ENCODE measurements at places on chromosomes 3 and 15.

GRCh38 chr3:141429371-141430035 is 57.3 kb upstream of the RASA2 start:
- DNase-seq: no peak

- no peak for DNase-seq
These were observed 37.9 kb downstream of the DPH6 start for GRCh38 chr15:35507932-35508638.

DNA sequence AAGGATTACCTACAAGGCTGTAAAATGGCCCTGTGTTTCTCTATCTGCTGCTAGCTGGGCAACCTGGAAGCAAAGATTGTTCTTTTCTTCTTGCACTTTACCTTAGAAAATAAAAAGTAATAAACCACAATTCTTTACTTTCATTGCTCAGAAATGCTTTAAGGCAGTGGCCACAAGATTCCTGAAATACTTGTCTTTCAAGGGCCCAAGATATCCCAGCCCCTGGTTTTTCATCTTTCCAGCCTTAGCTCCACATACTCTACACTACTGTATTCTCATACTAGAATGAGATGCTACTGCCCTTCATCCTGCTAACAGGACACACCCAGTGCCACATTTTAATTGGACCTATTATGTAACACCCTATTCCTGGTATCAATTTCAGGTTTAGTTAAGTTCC is 78.9 kb downstream of the GTF2E1 start:
- DNase-seq: no peak

DNA sequence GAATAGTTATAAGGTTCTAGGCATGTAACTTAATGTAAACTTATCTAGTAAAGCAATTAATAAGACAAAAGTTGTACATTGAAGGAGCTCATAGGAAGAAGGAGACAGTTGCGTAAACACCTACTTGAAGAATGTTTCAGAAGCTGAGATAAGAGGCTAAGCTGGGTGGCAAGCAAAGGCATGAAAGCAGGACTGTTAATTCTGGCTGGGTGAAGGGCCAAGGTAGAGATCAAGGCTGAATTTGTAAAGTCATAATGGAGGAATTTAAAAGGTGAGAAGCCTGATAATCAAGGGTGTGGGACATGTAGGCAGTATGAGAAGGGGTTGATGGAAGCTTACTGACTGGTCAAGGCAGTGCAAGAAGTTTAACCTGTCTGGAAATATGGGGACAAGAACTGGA is 80.4 kb upstream of the TGFBR2 start:
- DNase-seq: no peak

DNA sequence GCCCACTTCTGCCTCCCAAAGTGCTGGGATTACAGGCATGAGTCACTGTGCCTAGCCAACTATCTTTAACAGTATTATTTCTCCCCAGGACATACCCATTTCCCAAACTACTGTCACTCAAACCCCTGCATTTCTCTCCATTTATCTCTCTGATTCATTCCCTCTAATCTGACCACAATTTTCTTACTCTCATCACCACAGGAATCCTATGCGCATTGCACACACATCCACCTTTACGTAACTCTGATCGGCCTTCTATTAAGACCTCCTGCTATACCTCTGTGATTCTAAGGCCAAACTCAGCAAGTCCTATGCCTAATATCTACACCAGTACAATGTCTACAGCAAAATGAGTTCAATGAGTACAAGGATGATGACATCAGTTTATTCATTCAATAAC is 235.0 kb downstream of the ULK4 start:
- DNase-seq: no peak

DNA sequence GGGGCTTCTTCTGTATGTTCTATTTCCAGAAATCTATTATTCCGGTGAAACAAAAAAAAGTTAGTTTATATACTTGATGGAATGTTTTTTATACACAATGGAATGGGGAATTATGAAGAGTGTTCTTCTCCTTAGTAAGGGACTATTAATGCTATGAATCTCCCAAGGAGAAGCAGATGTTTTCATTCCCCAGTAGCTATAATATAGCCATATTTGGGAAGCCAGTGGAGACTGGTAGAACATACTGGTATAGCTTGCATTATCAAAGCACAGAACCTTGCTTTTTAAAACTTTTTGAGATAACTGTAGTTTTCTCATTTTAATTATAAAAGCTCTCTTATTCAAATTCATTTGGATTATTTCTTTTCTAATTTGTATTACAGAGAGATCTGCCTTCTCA is 38.3 kb downstream of the ADGRG7 start:
- no peak for DNase-seq

DNA sequence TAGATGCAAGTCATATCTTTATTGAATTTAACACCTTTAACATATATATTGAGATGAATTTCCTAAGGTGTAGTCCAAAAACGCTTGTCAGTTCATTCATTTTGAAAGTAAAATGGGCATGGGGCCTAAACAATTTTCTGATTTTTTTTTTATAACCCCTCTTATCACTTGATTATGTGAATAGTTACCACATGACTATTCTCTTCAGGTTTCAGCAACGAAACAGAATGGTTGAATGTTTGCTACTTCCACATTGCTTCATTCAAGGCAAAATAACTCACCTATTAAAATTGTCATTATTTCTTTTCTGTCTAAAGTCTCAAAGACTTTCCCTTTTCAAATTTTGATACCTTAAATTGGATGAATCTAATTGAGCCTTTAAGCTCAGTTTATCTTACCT is 96.4 kb downstream of the MBNL1 start:
- no peak for DNase-seq

DNA sequence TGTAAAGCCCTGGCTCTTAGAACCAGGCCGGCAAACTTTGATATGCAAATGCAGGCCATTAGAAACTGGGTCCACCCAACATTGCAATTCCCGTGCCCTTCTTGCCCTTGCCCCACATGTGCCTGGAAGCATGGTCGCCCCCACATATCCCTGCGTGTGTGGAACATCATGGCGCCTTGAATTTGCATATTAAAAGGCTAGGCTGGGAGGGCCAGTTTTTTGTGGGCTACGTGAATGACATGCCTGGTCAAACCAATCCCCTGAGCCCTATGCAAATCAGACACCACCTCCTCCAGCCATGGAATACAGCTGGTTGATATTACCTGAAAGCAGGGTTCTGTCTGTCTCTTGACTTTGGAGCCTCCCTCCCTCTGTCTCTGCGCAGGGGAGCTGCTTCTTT is 58.7 kb upstream of the ARHGEF26 start:
- DNase-seq: no peak

DNA sequence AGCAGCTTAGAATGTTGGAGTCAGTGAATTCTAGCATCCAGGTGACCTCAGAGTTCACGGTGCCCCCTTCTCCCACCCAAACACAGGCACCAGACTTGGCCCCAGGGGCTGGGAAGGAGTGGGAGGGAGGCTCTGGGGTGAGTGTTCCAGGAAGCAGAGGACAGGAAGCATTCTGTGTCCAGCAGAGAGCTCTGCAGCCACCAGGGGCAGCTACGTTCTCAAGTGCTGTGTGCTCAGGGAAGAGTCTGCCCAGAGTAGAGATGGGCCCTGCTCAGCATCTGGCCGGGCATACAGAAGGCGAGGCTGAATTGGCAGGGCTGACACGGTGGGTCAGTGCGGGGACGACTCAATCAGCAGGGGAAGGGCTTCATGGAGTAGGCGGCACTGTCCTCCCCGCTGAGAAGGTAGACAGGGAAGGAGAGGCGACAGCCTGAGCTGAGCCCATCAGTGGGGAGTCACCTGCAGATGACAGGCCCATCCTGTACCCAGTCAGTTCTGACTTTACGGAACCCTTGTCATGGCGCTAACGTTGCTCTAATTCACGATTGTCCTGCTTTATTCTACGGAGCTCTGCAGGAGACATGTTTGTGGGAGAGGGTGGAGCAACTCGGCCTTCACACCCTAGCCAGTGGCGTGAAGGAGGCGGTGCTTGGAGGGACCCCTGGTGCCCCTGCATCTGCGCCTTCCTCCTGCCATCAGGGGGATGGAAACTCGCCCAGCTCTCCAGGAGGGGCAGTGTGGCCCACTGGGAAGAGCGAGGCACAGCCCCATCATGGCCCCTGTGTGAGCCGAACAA is 82.2 kb downstream of the C3orf70 start:
- DNase-seq: no peak
